Pancreas (tissue), 10 donors: ENCODE measurements at places on chromosomes 16 and 17. TPM values are rescaled to one million over a fixed set of nuclear protein-coding genes. Genes with fewer than 3 reads are reported as not detected.

DNA sequence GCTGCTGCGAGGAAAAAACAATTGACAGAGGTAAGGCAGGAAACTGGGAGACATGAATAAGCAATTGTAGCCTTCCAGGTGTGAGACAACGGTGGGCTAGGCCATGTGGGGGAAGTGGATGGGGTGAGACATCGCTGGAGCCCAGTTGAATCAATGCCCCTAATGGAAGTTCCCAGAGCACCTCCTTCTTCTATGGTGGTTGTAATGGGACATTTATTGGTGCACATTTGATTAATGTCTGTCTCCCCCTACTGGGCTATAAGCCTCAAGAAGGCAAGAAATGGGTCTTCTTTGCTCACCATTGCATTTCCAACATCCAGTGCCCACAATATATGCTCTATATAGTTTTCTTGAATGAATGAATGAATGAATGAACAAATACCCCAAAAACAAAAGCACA is 22.7 kb upstream of the CD300E start:
- no peak overlapping the region for H3K27ac ChIP-seq
- no peaks in the 10 kb centered on the region for H3K4me1 ChIP-seq
- no peaks in the 10 kb centered on the region for H3K27me3 ChIP-seq
- no peak for DNase-seq

DNA sequence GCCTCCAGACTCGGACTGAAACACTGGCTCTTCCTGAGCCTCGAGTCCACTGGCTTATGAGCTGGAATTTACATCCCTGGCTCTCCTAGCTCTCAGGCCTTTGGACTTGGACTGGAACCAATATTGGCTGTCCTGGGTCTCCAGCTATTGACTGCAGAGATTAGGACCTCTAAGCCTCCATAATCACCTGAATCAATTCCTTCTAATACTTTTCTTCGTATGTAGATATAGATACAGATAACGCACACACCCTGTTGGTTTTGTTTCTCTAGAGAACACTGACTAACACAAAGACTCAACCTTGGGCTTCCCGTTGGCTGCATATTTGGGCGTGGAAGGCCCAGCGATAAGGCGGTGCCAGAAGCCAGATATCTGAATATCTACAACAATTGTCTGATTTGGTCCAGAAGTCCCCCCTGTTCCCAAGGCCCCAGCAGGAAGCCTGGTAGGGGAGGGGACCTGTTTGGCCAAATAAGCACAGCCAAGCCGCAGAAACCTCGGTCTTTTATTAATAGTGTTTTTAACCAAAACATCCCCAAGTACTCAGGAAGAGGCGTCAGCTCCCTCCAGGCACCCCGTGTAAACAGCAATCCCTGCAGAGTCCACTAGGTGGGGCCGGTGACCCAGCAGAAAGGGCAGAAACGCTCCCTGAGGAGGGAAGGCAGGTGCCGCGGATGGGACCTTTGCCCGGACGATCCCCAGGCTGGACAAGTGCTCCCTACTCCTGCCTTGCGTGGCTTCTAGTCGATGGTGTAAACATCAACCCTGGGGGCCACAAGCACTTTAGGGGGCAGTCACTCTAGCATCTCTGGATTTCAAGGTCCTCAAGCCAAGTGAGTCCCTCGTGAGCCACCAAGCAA is 57.0 kb downstream of the ABR start:
- no peaks in the 10 kb centered on the region for H3K36me3 ChIP-seq
- no peaks in the 10 kb centered on the region for H3K27me3 ChIP-seq
- DNase-seq: peak; percentile 73
- H3K4me1 ChIP-seq: no peaks in the 10 kb centered on the region

GRCh38 chr16:28237754-28238357 is 26.1 kb upstream of the XPO6 start:
- DNase-seq: no peak
- H3K27ac ChIP-seq: no peak overlapping the region
- no peaks in the 10 kb centered on the region for H3K4me1 ChIP-seq
- no peaks in the 10 kb centered on the region for H3K27me3 ChIP-seq
- H3K4me3 ChIP-seq: no peak overlapping the region
- no peaks in the 10 kb centered on the region for H3K36me3 ChIP-seq

DNA sequence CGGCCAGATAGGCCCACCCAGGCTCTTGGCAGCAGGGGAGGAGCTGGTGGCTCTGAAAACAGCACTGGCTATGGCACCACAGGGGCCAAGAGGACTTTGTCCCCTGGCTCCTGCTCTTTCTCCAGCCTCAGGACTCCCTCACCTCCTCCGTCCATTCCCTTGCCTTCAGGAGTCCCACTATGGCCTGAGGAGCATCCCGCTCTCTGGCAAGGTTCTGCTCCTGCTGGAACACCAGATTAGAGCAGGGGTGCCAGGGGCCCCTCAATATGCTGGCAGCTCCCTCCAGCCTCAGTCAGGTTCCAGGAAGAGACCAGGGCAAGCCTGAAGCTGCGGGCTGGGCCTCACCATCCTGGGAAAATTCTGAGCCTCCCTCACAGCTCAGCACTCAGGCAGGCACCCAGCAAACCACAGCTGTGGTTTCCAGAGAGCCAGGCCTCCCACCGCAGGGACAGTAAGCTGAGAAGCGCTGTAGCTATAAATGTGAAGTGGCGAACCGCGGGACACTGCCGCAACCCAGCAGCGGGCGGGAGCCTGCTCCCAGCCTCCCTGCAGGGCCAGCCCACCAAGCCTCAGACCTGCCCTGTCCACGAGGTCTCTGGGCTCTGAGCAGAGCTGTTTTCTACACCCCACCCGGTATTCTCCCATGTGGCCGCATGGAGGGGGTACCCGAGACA is 25.7 kb downstream of the C17orf100 start:
- H3K4me3 ChIP-seq: no peak overlapping the region
- no peak for DNase-seq
- H3K4me1 ChIP-seq: no peaks in the 10 kb centered on the region
- H3K36me3 ChIP-seq: no peaks in the 10 kb centered on the region
- H3K27ac ChIP-seq: no peak overlapping the region

DNA sequence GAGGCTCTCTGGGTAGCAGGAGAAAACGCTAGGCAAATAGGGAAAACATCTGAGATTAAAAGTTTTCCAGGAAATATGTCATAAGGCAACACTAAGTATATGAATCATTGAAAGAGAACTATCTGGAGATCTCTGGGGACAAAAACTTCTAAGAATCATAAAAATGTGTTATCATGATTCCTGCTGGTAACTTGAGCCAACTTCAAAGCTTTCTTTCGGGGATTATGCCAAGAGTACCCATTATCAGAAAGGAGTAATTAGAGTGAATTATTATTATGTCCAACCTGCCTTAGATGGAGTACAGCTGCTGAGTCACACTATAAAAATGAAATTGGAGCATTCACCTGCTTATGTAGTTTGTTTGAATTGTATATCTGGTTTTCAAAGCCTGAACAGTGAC is 488.5 kb upstream of the SOX9 start:
- H3K4me1 ChIP-seq: no peaks in the 10 kb centered on the region
- no peak overlapping the region for H3K27ac ChIP-seq
- H3K4me3 ChIP-seq: no peak overlapping the region

GRCh38 chr17:48571826-48572417 is 6.2 kb downstream of the HOXB4 start:
- H3K4me3 ChIP-seq: no peak overlapping the region
- DNase-seq: no peak
- H3K36me3 ChIP-seq: no peaks in the 10 kb centered on the region
- H3K27me3 ChIP-seq: no peaks in the 10 kb centered on the region

- H3K4me3 ChIP-seq: no peak overlapping the region
- peaks cover 3% of the 10 kb centered on the region for H3K36me3 ChIP-seq
- no peak for DNase-seq
- no peaks in the 10 kb centered on the region for H3K4me1 ChIP-seq
- no peak overlapping the region for H3K27ac ChIP-seq
- no peaks in the 10 kb centered on the region for H3K27me3 ChIP-seq
Observed at GRCh38 chr17:39485555-39485954, 24.3 kb downstream of the CDK12 start.

GRCh38 chr16:49010396-49010795 is 271.2 kb downstream of the CBLN1 start:
- H3K4me1 ChIP-seq: no peaks in the 10 kb centered on the region
- no peaks in the 10 kb centered on the region for H3K27me3 ChIP-seq
- H3K4me3 ChIP-seq: no peak overlapping the region
- H3K27ac ChIP-seq: no peak overlapping the region
- no peak for DNase-seq

DNA sequence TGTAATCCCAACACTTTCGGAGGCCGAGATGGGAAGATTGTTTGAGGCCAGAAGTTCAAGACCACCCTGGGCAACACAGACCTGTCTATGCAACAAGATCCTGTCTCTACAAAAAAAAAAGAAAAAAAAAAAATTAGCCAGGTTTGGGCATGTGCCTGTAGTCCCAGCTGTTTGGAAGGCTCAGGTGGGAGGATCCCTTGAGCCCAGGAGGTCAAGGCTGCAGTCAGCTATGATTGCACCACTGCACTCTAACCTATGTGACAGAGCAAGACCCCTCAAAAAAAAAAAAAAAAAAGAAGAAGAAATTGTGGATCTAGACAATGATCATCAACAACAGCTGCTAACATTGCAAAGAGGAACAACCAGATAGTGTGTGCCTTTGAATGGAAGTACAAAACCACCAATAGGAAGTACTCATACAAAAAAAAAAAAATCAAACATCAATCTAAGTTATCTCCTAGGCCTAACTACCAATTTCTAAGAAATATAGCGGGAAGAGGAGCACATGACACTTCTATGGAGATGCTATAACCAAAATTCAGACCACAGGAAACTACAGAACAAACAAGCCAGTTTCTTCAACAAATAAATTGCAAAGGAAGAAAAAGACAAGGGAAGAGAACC is 258.7 kb downstream of the MRTFB start:
- no peak for DNase-seq
- no peak overlapping the region for H3K4me3 ChIP-seq
- H3K4me1 ChIP-seq: peaks cover 15% of the 10 kb centered on the region
- H3K27me3 ChIP-seq: no peaks in the 10 kb centered on the region

GRCh38 chr17:79583475-79583874 is 27.4 kb downstream of the RBFOX3 start:
- H3K4me1 ChIP-seq: no peaks in the 10 kb centered on the region
- H3K27me3 ChIP-seq: no peaks in the 10 kb centered on the region
- H3K27ac ChIP-seq: no peak overlapping the region
- no peaks in the 10 kb centered on the region for H3K36me3 ChIP-seq
- DNase-seq: no peak

GRCh38 chr16:363766-364490 is 6.4 kb downstream of the MRPL28 start:
- no peaks in the 10 kb centered on the region for H3K4me1 ChIP-seq
- H3K36me3 ChIP-seq: peaks cover 3% of the 10 kb centered on the region
- no peak for DNase-seq
- no peak overlapping the region for H3K4me3 ChIP-seq

DNA sequence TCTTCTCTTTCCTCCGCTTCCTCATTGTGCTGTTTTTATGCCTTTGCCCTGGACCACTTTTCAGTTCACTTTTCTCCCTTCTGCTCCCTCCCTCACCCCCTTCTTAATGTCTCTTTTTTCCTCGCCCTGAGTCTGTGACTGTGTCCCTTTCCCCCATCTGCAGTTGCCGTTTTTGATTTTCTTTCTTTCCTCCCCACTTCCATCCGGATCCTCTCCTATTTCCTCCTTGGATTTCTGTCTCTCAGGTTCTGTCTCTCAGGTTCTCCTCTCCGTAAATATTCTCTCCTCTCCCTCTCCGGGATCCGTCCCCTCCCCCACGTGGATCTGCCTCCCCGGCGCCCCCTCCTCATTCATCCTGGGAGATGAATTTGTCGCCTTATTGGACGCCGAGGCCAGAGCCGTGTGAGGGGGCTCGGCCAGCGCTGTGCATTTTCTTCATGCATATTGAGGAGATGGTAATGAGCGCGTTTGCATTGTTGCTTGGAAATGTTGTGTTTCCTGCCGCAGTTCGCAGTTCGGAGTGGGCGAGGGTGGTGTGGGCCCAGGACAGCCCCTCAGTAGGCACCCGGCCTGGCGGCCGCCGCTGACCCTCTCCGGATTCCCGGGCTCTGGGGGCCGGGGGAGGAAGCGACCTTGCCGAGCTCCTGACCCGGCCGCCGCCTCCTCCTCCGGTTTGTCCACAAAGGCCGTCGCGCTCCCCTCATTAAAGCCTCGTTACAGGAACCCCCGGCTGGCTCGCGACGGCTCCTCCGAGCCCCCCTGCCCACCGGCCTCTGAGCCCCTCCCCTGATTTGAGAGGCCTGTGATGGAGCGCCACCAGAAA is 4.5 kb upstream of the IRX3 start:
- no peaks in the 10 kb centered on the region for H3K36me3 ChIP-seq
- H3K4me1 ChIP-seq: peaks cover 3% of the 10 kb centered on the region
- H3K27ac ChIP-seq: no peak overlapping the region

GRCh38 chr16:13178318-13178717 is 276.9 kb downstream of the SHISA9 start:
- H3K4me1 ChIP-seq: no peaks in the 10 kb centered on the region
- no peak for DNase-seq
- H3K4me3 ChIP-seq: no peak overlapping the region
- H3K27me3 ChIP-seq: no peaks in the 10 kb centered on the region

- peak overlapping the region; percentile 87 for H3K27ac ChIP-seq
- H3K36me3 ChIP-seq: peaks cover 11% of the 10 kb centered on the region
- no peaks in the 10 kb centered on the region for H3K27me3 ChIP-seq
- peaks cover 4% of the 10 kb centered on the region for H3K4me1 ChIP-seq
Observed at GRCh38 chr17:4998027-4998731, 429 bp downstream of the KIF1C start.

- peak; percentile 84 for DNase-seq
- H3K27me3 ChIP-seq: no peaks in the 10 kb centered on the region
- H3K4me1 ChIP-seq: peaks cover 15% of the 10 kb centered on the region
Observed at GRCh38 chr16:67546761-67547422, 15.4 kb upstream of the CTCF start.

- H3K27me3 ChIP-seq: no peaks in the 10 kb centered on the region
- H3K4me3 ChIP-seq: no peak overlapping the region
- no peaks in the 10 kb centered on the region for H3K4me1 ChIP-seq
- H3K27ac ChIP-seq: no peak overlapping the region
- no peak for DNase-seq
- H3K36me3 ChIP-seq: no peaks in the 10 kb centered on the region
Observed at GRCh38 chr17:10420811-10421210, 939 bp downstream of the MYH8 start.

- H3K27me3 ChIP-seq: no peaks in the 10 kb centered on the region
- H3K4me3 ChIP-seq: no peak overlapping the region
- no peak overlapping the region for H3K27ac ChIP-seq
- no peak for DNase-seq
- no peaks in the 10 kb centered on the region for H3K36me3 ChIP-seq
Observed at GRCh38 chr17:1947229-1947742, 77.8 kb downstream of the RTN4RL1 start.

RAMP2 gene
- polyA plus RNA-seq: 26.5 TPM

PTGES3L gene
- 0.53 TPM for polyA plus RNA-seq

KRT17 gene
- polyA plus RNA-seq: 2.6 TPM

HOXB13 gene
- not detected for polyA plus RNA-seq

CCL23 gene
- 0.70 TPM for polyA plus RNA-seq

MYADML2 gene
- not detected for polyA plus RNA-seq
